A549 (cell line): ENCODE measurements at places on chromosomes 3 and 15.

DNA sequence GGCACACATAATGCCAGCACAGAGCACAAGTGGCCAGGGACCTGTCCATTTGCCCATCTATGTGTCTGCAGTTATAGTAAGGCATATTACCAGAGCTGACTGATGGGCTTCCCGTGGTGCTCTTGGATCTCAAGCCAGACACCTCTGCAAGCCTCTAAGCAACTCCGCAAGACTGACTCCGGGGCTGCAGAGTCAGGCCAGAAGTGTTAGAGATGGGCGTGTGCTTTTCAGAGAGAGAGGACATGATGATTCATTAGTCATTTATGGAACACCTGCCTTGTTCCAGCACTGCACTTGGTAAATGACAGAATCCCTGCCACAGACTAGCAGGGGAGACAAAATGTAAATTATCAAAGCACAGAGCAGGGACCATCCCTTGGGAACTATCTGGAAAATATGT lies 559.0 kb downstream of the PDCD6IP start:
- DNase-seq = no peak

- DNase-seq = no peak
These were observed 262.1 kb downstream of the IGSF11 start for GRCh38 chr3:118772547-118773011.

DNA sequence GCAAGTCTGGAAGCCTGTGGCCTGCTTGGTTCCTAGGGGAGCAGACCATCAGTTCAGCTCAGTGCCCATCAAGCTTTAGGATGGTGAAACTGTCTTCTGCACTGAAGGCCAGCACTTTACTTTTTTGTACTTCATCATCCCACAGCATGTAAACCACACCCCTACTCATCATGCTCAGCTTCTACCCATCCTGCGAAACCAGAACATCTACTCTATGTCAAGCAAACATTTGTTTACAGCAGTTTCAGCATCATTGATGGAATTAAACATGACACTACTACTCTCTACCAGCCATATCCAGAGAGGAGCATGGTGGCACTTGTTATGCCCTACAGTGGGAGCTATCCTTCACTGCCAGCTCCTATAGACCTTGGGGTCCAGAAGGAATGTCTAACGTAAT lies 306.6 kb downstream of the SOX2 start:
- no peak for DNase-seq

DNA sequence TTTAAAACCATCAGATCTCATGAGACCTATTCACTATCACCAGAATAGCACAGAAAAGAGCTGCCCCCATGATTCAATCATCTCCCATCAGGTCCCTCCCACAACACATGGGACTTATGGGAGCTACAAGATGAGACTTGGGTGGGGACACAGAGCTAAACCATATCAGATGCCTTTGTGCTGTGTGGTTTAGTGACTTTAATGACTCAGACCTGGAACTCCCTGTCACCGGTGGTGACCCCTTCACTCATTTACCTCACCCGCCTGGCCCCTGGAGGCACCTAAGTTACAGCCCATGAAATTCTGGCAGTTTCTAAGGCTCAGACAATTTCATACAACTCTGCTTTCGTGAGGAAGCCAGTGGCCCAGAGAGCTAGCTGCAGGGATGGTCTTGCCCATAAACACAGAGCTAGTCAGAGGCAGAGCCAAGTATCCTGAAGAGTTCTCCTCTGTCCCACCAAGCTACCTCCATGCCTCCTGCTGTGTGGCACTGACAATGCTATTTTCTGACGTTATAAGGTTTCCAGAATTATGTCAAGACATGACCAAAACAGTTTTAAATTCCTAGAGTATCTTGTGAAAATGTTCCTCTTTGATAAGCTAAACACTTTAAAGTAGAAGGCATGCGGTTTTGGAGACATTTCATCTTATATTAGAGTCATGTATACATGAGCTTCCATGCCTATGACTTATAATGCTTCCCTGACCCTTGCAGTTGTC lies 231.1 kb upstream of the IL12A start:
- DNase-seq = no peak

DNA sequence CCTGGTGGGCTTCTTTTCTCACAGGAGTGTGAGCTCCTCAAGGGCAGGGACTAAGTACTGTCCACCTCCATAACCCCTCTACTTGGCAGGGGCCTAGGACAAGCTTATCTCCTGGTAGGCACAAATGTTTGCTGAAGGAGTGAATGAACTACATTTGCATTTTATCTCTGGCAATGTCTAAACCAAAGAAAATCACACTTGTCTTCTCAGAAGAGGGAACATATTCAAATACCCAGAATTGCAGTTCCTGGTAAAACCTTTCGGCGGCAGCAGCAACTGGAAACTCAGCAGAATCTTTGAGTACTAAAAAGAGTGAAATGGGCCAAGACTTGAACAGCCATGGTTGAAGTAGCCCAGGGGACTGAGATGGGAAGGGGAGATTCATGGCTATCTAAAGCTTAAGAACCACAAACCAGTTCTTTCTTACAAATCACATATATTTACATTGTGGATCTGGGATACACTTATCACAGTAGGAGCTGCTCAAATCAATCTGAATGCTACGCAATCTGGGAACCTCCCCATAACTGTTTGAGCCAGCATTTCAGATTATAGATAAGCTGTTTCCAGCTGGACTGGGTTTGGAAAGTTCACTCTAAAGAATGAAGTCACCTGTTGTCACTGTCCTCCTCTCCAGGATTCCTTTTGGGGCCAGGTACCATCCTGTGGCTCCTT lies 18.7 kb upstream of the PTPN9 start:
- peak; percentile 33 for DNase-seq

DNA sequence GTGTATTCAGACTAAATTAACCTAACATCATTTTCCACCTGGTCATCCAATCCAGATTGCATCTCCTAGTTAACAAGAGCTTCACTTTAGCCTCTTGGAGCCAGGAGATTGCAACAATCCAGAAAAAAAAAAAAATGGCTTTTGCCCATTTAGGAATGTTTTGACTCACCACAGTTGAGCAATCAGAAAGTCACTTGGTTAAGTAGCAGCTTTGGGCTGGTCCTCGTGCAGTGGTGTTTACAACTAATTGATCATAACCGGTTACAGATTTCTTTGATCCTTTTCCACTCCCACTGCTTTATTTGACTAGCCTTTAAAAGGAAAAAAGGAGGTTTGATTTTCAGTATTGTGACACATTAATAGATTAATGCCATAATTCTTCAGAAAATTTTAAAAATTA lies 688.8 kb upstream of the CCDC54 start:
- DNase-seq = peak; percentile 41

DNA sequence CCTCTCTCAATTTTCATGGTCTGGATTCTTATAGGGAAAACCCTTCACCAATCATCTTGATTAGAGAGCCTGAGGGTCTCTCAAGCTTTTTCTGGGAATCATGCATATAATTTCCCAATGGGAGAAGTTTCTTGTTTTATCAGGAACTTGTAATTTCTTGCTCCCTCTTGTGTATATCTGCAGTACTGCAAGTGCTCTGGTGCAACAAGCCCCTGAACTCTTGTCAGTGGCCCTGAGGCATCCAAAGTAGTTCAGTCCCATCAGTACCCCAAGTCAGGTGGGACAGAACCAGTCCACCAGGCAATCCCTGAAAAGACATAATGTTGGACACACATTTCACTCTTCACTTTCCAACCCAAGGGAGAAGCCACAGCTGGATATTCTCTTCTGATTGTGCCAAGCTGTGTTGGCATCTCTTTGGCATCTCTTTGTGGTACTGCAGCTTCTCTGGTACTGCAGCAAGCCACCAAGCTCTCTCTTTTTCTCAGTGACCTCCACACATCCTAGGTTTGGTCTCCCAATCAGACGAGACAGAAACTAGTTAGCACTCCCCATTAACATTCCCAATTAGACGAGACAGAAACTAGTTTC lies 214.5 kb downstream of the ZIC4 start:
- DNase-seq = peak; percentile 73
